ENCODE measurements at places on chromosomes 7 and 10.

DNA sequence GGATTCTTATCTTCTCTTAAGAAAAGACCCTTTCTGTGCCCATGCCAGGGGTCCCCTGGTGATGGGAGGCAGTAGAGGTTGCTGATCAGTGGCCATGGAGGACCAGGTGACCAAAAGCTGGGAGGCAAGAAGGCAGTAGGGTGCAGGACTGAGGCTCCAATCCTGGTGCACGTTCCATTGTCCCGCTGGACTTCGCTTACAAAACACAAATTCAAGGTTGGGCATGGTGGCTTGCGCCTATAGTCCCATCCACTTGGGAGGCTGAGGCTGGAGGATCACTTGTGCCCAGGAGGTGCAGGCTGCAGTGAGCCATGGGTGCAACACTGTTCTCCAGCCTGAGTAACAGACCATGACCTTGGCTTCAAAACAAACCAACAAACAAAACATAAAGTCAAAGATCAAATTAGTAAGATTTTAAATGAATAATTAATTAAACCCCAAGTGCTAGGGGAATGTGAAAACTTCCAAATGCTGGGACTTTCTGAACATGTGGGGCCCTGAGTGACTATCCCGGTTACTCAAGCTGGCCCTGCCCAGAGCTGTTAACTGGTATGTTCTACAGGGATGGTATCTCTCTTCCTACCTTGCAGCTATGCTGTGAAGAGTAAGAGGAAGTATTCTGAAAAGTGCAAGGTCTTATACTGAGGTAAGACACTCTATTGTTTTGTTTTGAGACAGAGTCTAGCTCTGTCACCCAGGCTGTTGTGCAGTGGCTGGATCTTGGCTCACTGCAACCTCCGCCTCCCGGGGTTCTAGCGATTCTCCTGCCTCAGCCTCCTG lies 97.6 kb downstream of the LYZL2 start:
- DNase-seq, result no peak

- no peak for DNase-seq
These were observed 140.8 kb downstream of the ADAM12 start for GRCh38 chr10:126247446-126247975.

GRCh38 chr7:42494736-42495135 lies 257.7 kb upstream of the GLI3 start:
- DNase-seq, result no peak

GRCh38 chr10:17067376-17068264 lies 62.0 kb downstream of the CUBN start:
- DNase-seq, result no peak

DNA sequence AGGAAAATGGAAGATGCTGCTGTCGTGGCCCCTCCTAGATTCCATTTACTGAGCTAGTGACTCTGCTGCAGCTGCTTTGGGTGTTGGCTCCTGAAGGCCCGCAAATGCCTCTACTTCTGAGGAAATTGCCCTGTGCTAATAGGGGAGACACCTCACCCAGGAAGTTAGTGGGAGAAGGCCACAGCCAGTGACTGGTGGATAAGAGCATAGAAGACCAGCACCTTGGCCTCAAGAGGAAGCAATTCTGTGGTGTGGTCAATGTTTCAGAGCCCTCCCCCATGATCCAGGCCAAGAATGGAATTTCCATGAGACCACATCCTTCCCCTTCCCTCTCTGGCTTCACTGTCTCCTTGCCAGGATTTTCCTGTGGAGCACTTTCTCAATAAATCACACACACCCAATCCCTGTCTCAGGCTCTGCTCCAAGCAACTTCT lies 25.0 kb upstream of the FZD1 start:
- DNase-seq, result no peak

- no peak for DNase-seq
These were observed 550.6 kb upstream of the SEMA3D start for GRCh38 chr7:85737426-85737825.

DNA sequence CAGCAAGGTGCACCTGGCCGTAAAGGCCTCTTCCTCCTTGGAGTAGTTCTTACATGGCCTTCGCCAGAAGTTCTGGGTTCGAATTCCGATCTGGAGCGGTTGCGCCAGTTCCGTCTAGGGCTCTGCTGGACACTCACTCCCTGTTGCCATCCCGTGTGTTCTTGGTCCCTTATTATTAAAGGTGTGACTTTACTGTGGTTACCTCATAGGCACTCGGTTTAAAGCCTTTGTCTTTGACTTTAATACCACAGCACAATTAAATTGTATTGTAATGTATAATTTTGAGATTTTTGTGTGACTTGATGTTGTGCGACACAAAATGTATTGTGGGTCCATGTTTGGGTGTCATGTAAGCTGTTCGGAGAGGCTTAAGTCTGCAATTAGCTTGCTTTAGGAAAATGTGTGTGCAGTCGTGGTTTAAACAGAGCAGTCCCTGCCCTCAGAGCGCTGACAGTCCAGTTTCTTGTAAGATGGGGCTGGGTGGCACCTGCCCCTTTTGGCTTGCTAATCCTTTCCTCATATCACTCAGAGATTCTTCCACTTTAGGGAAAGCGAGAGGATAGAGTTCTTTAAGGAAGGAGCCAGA lies 919 bp downstream of the INPP5F start:
- no peak for DNase-seq

- no peak for DNase-seq
These were observed 5.7 kb upstream of the TNRC18 start for GRCh38 chr7:5429253-5429856.

DNA sequence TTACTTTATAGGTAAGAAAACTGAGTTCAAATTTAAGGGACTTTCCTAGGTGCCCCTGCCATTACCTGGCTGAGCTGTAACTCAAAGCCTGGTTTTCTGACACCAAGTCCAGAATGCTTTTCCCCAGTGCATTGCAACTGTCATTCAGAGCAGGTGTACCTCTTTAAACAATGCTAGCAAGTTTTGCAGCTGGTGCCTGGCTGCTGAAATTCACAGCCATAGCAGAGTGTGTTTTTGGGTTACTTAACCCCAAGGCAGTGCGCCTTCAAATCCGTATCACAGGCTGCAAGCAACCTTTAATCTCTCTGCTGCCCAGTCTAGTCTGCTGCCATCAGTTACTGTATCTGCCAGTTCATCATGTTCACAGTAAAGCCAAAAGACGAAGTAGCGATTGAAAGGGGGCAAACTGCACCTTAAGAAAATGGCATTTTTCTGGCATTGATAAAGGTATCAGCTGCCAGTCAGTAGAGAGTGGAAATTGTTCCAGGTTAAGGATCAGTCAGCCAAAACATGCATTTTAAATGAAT lies 265.4 kb downstream of the CSTF2T start:
- DNase-seq, result no peak

- no peak for DNase-seq
These were observed 109.3 kb downstream of the ETV1 start for GRCh38 chr7:13879994-13880686.

GRCh38 chr10:5897504-5897903 lies 7.5 kb downstream of the FBH1 start:
- no peak for DNase-seq

DNA sequence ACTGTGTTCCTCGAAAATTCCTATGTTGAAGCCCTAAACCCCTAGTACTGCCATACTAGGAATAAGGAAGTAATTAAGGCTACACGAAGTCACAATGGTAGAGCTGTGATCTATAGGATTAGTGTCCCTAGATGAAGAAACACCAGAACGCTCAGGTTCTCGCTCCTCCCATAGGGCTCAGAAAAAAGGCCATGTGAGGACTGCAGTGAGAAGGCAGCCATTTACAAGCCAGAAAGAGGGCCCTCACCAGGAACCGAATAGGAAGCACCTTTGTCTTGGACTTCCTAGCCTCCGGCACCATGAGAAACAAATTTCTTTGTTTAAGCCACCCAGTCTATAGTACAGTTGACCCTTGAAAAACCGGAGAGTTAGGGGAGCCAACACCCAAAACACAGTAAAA lies 46.2 kb downstream of the CACUL1 start:
- DNase-seq, result no peak

- DNase-seq, result no peak
These were observed 68.9 kb downstream of the ZNF467 start for GRCh38 chr7:149704507-149704906.

- DNase-seq, result no peak
These were observed 32.6 kb downstream of the STRIP2 start for GRCh38 chr7:129466796-129467195.

- DNase-seq, result peak; percentile 68
These were observed 50.6 kb downstream of the PWWP2B start for GRCh38 chr10:132447446-132448247.

- no peak for DNase-seq
These were observed 15.1 kb downstream of the TTYH3 start for GRCh38 chr7:2646680-2647571.

GRCh38 chr10:124092860-124093773 lies at the start of gene CHST15:
TSS of gene CHST15 (minus strand) at chr10:124093598. CDS start at chr10:124046212, 47,386 bp downstream.
- DNase-seq, result no peak

GRCh38 chr10:48932831-48933664 lies 6.6 kb downstream of the LRRC18 start:
- no peak for DNase-seq

DNA sequence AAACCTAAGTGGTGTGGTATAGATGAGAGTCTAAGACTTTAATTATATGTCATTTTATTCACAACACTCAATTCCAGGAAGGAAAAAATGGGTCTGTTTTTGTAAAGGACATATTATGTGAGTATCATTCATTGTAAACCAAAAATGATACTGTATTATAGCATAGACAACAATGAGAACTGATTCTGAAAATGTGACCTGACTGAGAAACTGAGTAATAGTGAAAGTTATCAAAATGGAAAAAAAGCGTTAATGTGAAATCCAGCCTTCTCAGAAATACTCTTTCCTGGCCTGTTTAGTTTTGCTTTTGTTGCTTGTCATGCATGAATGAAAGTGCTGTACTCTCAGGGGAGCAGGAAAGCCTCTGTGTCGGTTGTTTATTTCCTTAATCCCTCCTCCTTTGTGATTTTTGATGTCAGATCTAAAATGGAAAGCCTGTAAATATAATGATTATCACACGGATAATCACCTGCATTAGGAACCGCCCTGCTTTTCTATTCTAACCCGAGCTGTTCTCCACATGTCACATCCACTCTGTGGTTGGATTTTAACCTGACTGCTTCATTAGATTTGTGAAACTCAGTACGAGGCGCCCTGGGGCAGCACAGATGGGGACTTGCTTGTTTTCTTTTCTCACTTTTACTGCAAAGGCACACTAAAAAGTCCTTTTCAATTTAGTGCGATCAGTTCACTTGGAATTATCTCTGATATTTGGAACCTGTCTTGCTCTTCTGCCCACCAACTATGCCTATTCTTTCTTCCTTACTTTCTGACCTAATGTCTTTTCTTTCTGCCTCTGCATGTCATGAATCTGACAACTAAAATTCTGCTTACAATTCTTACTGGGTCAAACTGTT lies 240.9 kb upstream of the KAT6B start:
- DNase-seq, result peak; percentile 27

- DNase-seq, result no peak
These were observed 4.7 kb upstream of the NRF1 start for GRCh38 chr7:129606803-129607202.

GRCh38 chr10:63896992-63897391 lies 375.8 kb downstream of the REEP3 start:
- DNase-seq, result no peak

DNA sequence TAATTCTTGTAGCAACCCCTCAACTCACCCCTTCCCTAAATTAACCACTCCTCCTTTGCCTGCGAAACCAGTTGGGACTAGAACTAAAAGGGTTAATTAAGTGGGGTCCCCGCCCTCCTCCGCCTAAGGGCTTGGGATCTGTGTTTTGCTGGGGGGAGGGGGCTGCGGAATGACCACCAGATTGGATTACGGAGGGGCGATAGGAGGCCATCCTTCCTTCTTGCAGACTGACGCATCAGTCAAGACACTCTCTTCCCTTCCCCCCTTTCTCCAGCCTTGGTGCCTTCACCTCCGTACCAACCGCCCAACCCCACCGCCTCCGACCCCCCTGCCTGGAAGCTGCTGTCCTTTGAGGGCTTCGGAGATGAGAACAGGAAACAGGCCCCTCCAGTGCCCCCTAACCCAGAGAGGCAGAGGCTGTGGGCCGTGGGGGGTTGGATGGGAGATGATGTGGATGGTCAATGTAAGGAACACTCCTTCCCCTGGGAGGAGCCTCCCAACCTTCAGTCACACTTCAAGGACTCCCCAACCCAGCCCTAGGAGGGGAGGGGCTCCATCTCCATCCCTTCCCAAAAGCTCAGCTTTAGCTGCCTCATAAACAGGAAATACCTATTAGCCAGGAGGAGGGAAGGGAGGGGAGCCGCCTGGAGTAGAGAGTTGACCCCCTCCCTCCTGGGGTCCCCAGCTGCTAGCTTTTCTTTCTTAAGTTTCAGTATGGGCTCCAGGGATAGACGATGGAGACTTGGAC lies 997 bp upstream of the LDB1 start:
- no peak for DNase-seq
